ENCODE measurements at places on chromosomes 7 and 10.

DNA sequence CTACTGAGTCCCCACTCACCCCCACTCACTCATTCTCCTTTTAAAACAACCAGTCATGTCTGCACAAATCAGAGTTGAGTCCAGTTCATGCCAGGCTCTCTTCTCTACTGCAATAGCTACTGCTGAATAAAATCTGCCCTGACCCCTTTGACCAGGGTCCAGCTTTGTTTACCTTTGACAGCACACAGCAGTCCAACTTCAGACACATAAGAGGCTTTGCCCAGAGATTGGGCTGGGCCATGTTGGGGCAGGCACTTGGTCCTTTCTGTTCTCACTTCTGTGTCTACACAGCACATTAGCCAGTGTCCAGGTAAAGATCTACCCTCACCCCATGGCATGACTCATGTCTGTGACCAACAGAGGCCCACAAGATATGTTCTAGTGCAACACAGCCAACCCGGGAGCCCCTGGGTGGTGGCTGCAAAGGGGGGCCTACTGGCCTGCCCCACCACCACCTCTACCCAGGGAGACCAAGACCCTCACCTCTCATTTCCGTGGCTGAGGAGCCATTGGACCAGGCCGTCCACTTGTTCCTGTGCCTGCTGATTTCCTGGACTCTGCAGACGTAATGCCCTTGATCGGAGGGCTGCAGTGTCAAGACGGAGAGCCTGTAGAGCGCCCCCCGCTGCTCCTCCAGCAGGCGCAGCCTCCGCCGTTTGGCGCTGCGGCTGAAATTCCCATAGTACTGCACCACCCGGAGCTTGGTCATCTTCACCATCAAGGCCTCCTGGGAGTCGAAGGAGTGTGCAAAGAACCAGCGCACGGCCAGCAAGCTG, 8.0 kb downstream of the VSTM4 start:
- no peak for DNase-seq

DNA sequence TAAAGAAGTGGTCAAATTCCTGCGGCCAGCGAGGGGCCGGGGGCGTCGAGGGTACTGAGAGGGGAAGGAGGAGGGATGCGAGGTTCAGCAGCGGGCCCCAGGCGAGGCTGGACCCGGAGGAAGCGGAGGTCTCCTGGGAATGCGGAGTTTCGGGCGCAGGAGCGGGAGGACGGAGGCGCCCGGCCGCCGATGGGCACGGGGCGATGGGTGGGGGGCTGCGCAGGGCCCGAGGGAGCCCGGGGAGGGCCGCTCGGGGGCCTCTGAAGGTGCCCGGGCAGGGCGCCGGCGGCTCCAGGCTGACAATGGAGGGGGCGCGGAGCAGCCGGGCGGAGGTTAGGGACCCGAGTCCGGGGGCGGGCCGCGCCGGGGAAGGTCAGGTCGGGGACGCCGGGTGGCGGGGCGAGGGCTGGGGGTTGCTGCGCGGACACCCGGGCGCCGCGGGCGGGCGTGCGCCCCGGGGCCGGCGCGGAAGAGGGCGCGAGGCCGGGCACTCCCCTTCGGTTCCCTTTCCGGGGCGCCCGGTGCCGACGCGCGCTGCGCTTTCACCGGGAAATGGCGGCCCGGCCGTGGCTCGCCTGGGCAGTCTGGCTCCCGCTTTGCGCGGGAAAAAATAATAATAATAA, 683 bp downstream of the MACROH2A2 start:
- DNase-seq: no peak

GRCh38 chr7:35992436-35992835, 160.6 kb upstream of the EEPD1 start:
- DNase-seq: no peak

GRCh38 chr10:70742537-70743429, 42.4 kb downstream of the TBATA start:
- DNase-seq: peak; percentile 88

DNA sequence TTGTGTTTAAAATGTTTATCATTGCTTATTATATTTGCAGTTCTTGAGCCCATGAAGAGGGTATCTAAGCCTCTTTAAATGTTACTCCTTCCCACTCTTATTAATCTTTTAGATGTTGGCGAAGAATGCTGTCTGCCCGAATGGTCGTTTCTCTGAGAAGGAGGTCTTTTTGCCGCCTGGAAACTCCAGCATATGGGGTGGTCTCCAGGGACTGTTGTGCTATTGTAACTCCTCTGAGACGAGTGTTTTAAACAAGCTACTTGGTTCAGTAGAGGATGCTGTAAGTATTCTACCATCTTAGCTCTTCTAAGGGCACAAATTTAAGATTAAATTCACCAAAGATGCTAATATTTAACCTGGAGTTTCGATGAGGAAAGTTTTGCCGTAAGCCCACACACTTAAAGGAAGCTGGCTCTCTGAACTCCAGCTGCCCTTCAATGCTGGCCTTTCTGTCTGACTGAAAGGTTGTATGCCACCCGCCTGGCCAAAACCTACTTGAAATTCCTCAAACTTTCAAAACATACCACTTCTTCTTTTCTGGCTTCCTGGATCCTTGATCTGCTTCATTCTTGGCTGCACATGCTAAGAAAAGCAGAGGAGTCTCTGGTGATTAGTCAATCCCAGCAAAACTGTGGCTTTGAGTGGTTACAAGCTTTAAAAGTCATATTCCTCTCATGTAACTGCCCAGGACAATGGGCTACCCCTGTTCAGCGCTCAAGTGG, 74.7 kb downstream of the ABCA13 start:
- peak; percentile 61 for DNase-seq

DNA sequence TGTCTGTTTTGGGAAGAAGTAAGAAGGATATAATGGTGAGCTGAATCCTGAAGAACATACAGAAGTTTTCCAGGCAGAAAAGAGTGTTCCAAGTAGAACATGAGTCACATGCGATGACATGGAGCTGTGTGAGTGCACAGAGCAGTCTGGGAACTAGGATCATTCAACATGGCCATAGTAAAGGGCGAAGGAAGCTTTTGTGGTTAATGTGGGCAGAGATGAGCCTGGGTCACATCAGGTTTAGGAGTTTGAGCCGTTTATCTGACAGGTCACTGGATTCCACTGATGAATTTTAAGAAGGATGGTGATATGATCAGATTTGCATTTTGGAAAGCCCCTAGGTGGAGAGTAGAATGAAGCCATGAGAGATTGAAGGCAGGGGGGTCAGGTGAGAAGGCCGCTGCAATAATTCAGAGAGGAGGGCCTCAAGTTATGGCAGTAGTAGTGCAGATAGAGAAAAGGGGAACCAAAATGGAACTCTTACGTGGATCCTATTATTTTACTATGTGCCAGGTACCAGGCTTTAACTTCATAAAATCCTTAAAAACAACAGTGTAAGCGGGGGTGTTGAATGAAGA, 171.3 kb downstream of the RNLS start:
- peak; percentile 67 for DNase-seq

GRCh38 chr10:89861199-89861573, 159.8 kb downstream of the KIF20B start:
- no peak for DNase-seq

DNA sequence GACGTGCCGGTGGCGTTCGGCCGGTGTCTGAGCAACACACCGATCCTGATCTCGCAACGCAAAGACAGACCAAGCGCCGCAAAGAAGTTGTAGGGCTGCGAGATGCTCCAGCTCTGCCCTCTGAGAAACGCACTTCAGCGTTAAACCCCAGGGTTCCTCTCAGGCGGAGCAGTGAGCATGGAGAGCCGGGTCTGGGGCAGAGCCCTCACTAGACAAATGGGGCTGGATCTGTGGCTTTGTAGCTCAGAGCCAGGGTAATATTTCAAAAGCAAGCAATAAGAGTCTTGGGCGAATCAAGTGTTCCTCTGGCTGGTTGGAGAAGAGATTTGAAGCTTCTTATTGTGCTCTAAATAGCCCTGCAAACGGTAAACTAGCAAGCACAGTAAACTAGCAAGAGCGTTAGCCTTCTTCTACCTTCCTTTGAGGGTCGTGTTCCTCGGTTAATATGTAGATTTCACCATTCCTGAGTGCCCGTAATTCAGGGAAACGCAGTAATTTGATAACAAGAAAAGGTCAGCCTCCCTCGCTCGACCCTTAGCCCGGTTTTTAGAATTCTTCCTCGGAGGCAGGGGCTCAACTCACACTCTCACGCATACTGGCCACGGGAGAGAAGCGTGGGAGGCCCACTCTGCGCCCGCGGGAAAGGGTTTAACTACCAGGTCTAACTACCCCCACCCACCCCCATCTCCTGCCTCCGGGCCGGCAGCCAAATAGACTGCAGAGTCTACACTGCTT, 6.7 kb downstream of the SKAP2 start:
- peak; percentile 71 for DNase-seq

DNA sequence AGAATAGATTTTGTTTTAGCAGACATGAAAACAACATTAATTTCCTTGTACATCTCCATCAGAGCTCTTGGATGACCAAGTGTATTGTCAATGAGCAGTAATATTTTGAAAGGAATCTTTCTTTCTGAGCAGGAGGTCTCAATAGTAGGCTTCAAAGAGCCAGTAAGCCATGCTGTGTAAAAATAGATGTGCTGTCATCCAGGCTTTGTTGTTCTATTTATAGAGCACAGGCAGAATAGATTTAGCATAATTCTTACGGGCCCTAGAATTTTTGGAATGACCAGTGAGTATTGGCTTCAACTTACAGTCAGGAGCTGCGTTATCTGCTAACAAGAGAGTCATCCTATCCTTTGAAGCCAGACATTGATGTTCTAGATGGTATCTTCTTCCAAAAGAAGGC, 19.0 kb downstream of the MINPP1 start:
- no peak for DNase-seq

DNA sequence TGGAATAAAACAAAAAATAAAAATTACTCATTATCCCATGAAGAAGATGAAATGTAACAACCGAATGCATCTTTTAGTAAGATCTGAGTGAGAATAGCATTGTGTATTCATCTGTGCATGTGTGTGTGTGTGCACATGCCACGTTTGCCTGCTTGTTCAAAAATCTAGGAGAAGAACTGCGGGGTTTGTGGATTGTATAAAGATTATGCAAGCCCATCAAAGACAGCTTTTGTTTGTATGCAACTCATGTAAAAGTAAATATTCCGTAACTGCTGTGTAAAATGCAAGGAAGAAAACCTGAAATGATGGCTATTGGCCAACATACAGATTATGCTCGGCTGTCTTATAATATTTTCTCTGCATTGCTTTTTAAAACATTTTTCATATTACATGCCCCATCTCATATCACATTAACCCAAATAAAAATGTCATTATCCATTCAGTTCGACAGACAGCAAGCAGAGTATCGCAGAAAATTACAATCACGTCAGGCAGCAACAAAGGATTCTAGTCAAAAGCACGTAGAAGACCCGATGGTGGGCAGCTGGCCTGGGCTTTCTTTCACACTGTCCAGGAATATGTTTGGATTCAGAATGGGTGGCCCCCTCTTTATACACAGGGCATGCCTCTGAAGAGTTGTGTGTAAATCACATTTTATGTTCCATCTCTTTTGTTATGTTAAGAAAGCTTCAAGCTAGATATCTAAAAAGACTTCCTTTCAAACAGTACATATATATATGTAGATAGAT, 114.0 kb downstream of the PARP12 start:
- DNase-seq: no peak

Measured in KBM-7 (cell line).